ENCODE measurements at places on chromosomes 6 and 20.

GRCh38 chr20:62636446-62636845 lies 5.9 kb upstream of the SLCO4A1 start:
- DNase-seq = peak; percentile 16

DNA sequence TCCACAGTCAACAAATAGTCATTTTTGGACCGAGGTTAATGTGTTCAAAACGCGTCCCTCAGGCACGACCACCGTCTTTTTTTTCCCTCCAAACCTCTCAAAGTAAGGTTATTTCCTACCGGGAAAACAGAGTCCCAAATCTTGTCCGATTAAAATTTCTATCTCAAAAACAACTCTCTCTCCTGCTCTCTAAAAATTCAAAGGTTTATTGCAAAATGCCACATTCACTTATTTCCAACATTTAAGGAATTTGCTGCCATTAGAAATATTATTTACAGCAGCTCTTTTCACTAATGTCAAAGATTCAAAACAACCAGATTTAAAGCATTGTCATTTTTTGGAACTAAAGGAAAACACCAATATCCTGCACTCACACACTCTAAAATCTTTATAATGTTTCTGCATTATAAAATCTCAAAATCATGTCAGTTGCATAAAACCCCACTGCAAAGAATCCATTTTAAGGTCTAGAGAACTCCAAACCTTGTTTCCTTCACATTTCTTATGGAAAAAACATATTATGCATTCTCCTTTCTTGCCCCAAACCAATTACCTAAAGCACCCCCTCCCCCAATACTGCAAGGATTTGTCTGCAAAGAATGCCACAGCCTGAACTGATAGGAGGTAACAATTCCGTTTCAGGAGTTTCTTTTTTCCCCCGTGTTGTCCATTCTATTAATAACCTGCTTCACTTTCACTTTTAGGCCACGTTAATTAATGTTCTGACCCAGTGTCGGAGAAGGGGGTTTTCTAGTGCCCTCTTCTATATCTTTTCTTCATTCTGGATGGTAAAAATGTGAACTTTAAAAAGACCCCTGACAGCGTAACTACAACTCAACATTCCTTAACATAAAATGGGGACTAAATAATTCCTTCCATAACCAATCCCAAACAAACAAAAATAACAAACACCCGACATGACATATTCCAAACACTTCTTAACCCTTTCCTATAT lies 1.4 kb downstream of the NRN1 start:
- DNase-seq = no peak

- DNase-seq = no peak
Observed at GRCh38 chr6:143400258-143401067, 50.0 kb downstream of the ADAT2 start.

DNA sequence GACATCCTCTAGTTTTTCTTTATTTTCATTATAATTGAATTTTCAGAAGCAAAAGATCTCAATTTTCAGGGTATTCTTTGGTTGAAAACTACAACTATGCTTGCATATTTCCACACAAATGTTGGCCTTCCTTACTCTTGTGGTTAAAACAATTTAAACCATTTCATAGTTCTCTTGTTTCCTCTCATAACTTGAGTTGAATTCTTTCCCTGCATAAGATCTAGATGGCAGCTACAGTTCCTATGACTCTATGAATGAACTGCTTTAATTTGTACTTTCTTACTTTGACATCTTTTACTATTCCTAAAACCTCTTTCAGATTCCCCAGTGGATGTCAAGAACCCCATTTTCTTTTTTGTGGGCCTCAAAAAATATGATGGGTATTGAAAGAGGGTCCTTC lies 564.5 kb downstream of the NKAIN2 start:
- no peak for DNase-seq

DNA sequence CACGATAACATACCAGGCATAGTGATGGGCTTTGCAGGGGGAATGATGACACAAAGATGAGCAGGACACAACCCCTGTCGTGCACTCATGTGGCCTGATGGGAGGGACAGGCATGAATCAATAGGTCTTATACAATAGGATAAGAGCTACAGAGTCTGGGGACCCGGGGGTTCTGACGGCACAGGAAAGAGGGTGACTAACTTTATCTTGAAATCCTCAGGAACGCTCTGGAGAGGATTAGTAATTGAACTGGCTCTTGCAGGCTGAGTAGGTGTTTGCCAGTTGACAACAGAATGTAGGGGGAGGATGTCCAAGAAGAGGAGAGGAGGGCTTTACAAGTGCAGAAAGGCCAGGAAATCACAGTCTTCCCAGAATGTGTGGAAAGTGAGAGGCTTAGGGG lies 219.9 kb upstream of the ECI2 start:
- no peak for DNase-seq

DNA sequence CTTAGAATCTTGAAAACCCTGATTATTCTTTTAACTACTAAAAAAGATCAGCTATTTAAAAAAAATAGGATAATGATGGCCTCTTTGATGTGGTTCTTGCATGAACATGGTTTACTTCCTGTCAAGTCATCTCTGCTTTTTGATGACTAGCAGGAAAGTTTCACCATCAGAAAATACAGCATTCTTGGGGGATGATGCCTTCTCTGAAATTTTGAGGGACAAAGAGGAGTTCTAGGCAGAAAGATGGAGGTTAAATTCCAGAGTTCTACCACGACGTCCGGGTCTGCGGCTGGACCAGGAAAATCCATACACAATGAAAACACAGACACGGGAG lies 130.4 kb downstream of the OLIG3 start:
- DNase-seq = peak; percentile 62

DNA sequence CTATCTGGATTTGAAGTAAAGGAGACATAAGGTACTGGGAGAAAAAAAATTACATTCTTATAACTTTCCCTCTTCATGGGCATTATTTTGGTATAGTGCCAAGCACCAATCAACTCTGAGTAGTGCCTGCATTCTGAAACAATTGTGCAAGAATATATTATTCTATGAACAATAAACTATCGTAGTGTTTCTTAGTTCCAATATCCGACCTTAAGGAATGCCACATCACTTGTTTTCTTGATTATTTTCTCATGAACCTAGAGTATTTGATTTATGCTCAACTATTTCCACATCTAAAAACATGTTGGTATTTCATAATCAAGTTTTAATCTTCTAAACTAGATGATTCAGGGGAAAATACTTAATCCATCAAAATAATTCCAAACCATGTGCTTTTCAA lies 294.4 kb upstream of the TBX18 start:
- DNase-seq = no peak

- no peak for DNase-seq
Observed at GRCh38 chr6:104182811-104183210, 676.9 kb downstream of the HACE1 start.

DNA sequence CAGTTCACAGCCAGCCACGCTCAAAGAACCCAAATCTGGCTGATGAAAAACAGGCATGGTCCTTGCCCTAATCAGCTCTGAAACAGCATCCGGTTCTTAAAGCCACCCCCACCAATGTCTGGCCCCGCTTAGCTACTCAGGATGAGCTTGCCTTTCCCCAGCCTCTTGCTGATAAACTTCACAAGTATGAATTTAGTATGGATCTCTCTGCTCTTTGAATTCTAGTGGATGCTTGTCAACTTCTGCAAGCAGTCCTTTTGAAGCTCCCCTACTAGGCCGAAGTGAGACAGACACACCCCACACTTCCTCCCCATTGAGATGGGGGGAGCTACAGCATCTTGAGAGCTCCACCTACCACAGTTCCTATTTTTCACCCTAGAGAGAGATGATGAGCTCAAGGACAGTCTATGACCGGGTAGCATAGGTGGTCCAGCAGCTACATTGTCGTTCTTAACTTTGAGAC lies 36.7 kb downstream of the EBF4 start:
- peak; percentile 58 for DNase-seq

- DNase-seq = no peak
Observed at GRCh38 chr6:111603685-111604084, 2.0 kb downstream of the TRAF3IP2 start.

DNA sequence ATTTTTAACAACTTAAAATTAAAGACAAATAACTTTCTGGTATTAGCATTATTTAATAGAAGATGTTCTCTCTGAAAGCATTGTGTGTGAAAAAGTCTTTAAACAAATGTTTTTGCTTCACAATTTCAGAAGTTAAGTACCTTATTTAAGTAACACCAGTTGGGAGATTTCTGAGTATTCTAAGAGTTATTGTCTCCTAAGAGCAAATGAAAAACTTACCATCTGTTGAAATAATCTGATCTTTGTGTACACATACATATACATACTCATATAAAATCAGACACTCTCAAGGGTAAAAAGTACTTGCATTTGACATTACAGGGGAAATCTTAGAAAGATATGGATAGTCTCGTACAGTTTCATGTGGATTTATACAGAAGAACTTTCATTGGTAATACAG lies 2.4 kb downstream of the BTBD3 start:
- DNase-seq = no peak

GRCh38 chr6:11076540-11076939 lies 17.1 kb upstream of the SMIM13 start:
- DNase-seq = no peak

- DNase-seq = peak; percentile 47
Observed at GRCh38 chr6:137944793-137945498, 77.9 kb downstream of the TNFAIP3 start.

- DNase-seq = no peak
Observed at GRCh38 chr6:134295953-134296553, 21.9 kb downstream of the SGK1 start.

Measured in CD4-positive, alpha-beta memory T cell (primary cell).